ENCODE measurements at places on chromosomes 1 and 21.

DNA sequence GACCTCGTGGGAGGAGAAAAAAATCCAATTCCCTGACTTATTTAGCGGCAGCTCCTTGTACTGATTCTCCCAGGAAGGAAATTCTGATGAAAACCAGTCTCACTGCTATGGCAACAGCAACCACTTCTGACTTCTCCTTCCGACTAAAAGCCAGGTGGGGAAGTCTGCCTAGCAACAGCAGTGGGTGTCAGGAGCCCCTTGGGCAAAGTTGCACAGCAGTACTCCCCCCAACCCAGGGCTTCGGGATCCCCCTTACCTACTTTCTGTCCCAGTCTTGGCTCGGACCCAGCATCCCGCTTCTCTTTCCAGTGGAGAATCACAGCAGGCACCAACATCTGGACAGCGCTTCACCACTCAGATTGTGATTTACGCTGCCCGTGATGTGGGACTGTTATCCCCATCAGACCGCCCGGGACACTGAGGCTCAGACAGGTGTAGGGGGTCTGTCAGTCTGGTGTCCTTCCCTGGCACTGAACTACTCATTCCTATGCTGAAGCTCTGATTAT, 24.6 kb downstream of the NKAIN1 start:
- DNase-seq: no peak

- no peak for DNase-seq
Measured at GRCh38 chr1:8560611-8561544, 243.0 kb downstream of the SLC45A1 start.

- no peak for DNase-seq
Measured at GRCh38 chr1:67555461-67556296, 125.5 kb upstream of the SERBP1 start.

GRCh38 chr1:107293901-107294613, 153.2 kb downstream of the NTNG1 start:
- DNase-seq: no peak

DNA sequence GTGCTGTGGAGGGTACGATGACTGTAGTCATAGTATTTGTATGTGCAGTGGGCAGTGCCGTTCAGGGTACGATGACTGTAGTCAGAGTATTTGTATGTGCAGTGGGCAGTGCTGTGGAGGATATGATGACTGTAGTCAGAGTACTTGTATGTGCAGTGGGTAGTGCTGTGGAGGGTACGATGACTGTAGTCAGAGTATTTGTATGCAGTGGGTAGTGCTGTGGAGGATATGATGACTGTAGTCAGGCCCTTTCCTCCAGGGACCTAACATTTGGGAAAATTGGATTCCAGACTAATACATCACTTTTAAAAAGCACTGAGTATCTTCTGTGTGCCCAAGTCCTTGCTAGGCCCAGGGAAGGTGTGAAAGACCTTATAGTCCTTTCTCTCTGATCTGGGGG, 2.9 kb downstream of the ZNF672 start:
- no peak for DNase-seq

- peak; percentile 92 for DNase-seq
Measured at GRCh38 chr1:155167166-155168104, 5.7 kb downstream of the KRTCAP2 start.

DNA sequence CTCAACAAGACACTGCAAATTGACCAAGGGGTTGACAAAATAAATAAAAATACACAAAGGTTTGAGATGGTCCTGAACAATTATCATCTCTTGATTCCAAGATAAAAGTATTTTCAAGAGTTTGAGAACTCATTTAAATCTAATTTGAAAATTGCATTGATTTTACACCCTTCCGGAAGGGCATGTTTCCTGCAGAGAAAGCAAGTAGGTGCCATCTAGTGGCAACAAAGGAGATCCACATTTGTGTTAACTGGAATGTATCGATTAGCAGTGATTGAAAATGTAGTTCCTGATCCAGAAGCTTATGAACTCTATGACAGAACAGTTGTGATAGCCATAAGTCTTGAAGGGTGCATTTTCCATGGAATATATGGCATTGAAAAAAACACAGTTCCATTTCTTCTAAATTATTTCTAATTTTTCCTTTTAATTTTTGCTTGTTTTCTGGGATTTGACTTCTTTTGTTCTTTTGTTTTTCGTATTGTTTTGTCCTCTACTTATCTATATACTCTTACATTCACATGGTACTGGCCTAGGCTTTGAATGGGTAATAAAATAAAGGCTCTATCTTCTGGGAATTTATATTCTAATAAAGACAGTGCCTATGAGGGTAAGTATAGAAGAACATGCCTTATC, 143.7 kb downstream of the DNM3 start:
- DNase-seq: no peak

DNA sequence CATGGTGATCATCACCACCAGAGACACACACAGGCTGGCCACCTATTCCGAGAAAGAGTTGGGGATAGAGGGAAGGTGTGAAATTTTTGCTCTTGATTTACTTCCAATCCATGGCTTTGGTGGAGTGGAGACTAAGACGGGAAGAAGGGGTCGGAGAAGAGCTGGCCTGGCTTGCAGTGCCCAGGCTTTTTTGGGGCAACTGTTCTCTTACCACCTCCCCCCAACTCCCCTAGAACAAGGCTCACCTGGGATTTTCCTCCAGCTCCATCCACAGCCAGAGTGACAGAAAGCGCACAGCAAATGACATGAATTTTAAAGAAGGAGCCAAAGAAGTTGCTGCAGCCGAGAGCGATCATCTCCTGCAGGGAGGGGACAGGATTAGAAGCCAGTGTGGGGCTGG, 16.0 kb downstream of the SLC26A9 start:
- DNase-seq: no peak

GRCh38 chr1:19028110-19028509, 71.6 kb upstream of the IFFO2 start:
- no peak for DNase-seq

DNA sequence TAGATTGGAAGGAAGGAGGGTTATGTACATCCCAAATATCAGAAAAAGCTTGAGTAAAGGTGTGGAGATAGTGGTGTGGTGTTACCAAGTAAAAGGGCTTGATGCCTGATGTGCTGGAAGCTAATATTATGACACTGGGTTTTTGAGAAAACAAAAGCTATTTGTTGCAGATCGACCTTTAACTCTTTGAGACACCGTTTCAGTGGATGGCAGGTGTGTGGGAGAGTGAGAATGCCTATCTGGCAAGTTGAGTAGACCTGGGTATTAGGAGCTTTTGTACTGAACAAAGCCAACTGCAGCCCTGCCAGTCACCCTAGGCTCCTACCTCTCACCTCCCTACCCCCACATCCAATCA, 1.4 kb downstream of the MMACHC start:
- no peak for DNase-seq

DNA sequence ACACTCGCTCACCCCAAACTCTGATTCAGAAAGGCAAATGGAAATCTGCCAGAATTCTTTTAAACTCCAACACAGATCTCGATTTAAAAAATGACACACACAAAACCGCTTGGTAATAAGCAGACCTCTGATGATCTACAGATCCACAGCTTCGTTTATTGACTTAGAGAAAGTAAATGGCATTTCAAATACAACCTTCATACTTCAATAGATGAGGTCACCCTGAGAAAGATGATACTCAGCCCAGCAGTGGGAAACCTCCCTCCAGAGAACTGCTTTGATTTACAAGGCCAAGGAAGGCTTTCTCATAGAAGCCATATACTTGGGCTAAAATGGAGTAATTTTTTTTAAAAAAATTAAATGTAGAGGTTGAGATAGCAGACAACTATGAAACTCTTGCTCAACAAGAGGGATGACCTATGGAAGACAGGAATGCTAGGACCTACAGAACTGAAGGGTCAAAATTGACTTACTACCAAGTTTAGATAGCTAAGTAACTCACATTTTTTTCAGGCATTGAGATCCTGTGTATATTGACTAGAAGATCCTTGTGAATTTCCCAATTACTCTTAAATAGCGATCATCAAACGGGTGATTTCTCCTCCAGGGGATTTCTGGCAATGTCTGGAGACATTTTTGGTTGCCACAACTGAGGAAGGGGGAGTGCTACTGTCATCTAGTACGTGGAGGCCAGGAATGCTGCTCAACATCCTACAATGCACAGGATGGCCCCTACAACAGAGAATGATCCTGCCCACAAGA, 143.9 kb downstream of the CLIC6 start:
- no peak for DNase-seq

GRCh38 chr1:33443705-33444180, 12.8 kb upstream of the PHC2 start:
- no peak for DNase-seq

DNA sequence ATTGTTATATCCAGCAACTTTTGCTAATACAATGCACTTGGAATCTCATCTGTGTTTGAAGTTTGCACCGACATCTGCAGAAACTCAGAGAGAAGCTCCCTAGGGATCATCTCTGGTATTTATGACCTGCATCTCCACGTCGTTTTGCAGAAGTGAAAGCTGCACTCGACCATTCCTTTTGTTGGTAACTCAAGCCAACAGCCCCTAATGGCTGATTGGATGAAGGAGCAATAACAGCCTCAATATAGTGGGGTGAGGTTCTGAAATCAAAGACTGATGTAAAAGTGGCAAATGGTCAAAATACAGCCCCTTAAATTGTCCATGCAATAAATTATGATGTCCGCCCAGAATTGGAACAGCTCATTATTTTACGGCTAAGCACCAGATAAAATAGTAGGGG, 344.2 kb upstream of the KAZN start:
- DNase-seq: no peak

- peak; percentile 14 for DNase-seq
Measured at GRCh38 chr1:175338387-175339135, 146.0 kb upstream of the KIAA0040 start.

DNA sequence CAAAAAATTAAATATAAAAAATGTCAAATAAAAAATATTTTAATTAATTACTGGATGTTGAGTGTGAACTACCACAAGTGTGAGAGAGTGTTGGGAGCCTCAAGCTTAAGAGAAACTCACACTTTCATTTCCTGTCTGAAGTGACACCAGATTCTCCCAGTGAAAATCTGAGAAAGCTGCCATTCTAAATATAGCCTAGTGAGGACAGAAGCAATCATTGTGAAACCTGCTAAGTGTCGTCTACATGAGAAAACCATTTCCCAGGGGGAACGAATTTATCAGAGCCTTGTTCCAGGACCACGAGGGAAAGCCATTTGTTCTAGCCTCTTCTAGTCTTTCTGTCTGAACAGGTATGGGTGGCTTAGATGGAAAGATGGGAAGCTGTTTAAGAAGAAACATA, 329.3 kb upstream of the PRMT6 start:
- no peak for DNase-seq

GRCh38 chr1:86951430-86951829, 37.0 kb downstream of the HS2ST1 start:
- DNase-seq: no peak

DNA sequence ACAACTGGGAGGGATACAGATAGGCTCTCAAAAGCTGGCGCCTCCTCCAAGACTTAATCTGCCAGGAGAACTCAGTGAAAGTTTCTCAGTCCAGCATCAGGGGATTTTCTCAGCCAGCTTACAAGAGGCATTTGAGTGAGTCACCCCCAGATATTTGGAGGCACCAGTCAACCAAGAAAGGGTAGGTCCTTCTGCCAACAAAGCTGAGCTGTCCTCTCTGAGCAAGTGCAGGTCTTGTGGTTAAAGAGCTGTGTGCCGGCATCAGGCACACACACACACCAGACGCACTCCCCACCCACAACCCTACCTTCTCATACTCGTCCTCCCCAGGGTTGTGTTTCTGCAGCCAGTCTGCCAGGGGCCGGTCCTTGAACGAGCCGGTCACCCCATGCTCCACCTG, 27.0 kb upstream of the PPP1R15B start:
- DNase-seq: no peak

Measured in activated CD8-positive, alpha-beta memory T cell treated with anti-CD3 and anti-CD28 coated beads for 48 hours (primary cell).